ENCODE measurements at places on chromosomes 13 and 19. TPM values are rescaled to one million over a fixed set of nuclear protein-coding genes. Genes with fewer than 3 reads are reported as not detected.

The WDR62 gene
- total RNA-seq, result 2.4 TPM

The EXOC3L2 gene
- 0.61 TPM for total RNA-seq

The MZF1 gene
- total RNA-seq, result 14.7 TPM

The PGLYRP2 gene
- total RNA-seq, result not detected

The LMO7 gene
- 52.2 TPM for total RNA-seq

The KL gene
- total RNA-seq, result 0.07 TPM

The ADAMTSL5 gene
- total RNA-seq, result 4.7 TPM

The RAB3A gene
- total RNA-seq, result 7.5 TPM

The GARRE1 gene
- 23.8 TPM for total RNA-seq

The GARIN5B gene
- 0.10 TPM for total RNA-seq

The NCAN gene
- not detected for total RNA-seq

The WASF3 gene
- 25.8 TPM for total RNA-seq

The MUC16 gene
- total RNA-seq, result not detected

The ICAM4 gene
- total RNA-seq, result 0.20 TPM

The SIGLEC8 gene
- not detected for total RNA-seq

The TYROBP gene
- not detected for total RNA-seq

The KCTD12 gene
- 13.7 TPM for total RNA-seq

The ADAT3 gene
- 5.7 TPM for total RNA-seq

The PRODH2 gene
- not detected for total RNA-seq

The HTR2A gene
- not detected for total RNA-seq

The LGALS14 gene
- total RNA-seq, result not detected

The ERFL gene
- 0.36 TPM for total RNA-seq

The EBI3 gene
- 5.4 TPM for total RNA-seq

The ZNF562 gene
- 26.2 TPM for total RNA-seq

The NLRP4 gene
- not detected for total RNA-seq

The ZNF442 gene
- total RNA-seq, result 0.95 TPM

The CCNA1 gene
- total RNA-seq, result 0.91 TPM

The BIVM gene
- total RNA-seq, result 18.7 TPM

The SHISA7 gene
- total RNA-seq, result 0.09 TPM

The UPF1 gene
- total RNA-seq, result 57.8 TPM

The DCLK1 gene
- 4.9 TPM for total RNA-seq

The PHF11 gene
- total RNA-seq, result 30.8 TPM

The KPNA3 gene
- 62.0 TPM for total RNA-seq

The IGFL2 gene
- 9.8 TPM for total RNA-seq

The CCL25 gene
- not detected for total RNA-seq

The NAPSA gene
- total RNA-seq, result not detected

The RASAL3 gene
- total RNA-seq, result 0.14 TPM

The GPR12 gene
- 0.14 TPM for total RNA-seq

The NFKBIB gene
- total RNA-seq, result 21.7 TPM

The PCDH9 gene
- 10.4 TPM for total RNA-seq

The ZNF738 gene
- 18.6 TPM for total RNA-seq

The PDX1 gene
- not detected for total RNA-seq

The RNF113B gene
- not detected for total RNA-seq

The HIPK4 gene
- not detected for total RNA-seq

The THSD8 gene
- 4.5 TPM for total RNA-seq

The GAPDHS gene
- not detected for total RNA-seq

The TMEM272 gene
- not detected for total RNA-seq

The ZBTB32 gene
- total RNA-seq, result not detected

The STARD13 gene
- 28.7 TPM for total RNA-seq

The LILRA5 gene
- not detected for total RNA-seq

The FAAP24 gene
- total RNA-seq, result 2.2 TPM

All from astrocyte (in vitro differentiated cells and primary cell).